ENCODE measurements at places on chromosomes 6 and 20.

DNA sequence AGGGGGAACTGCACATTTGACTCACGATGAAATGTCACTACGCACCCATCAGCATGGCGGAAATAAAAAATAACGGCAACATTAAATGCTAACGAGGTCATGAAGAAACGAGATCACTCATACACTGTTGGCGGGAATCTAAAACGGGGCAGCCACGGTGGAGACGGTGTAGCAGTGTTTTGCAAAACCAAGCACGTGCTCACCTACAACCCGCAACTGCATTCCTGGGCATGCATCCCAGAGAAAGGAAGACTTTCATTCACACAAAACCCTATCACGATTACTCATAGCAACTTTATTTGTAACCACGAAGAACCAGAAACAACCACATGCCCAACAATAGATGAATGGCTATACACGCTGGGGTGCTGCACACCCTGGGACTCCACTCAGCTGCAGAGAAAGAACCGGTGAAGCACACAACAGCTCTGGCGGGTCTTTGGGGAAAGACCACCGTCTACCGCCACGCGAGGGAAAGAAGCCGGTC is 77.0 kb downstream of the YTHDF1 start:
- DNase-seq, result no peak

DNA sequence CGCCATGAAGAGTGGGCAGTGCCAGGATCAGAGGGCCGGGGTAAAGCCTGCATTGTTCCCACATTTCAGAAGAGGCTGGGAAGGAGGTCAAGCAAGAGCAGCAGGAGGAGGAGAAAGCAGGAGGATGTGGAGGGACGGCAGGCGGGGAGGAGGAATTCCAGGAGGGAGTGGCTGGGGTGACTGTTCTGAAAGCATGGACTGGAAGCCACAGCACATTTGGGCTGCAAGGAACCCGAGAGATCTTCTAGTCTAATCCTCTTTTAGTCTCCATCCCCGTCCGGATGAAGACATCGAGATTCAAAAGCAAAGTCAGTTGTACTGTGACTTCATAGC is 76.9 kb downstream of the FAM50B start:
- no peak for DNase-seq

DNA sequence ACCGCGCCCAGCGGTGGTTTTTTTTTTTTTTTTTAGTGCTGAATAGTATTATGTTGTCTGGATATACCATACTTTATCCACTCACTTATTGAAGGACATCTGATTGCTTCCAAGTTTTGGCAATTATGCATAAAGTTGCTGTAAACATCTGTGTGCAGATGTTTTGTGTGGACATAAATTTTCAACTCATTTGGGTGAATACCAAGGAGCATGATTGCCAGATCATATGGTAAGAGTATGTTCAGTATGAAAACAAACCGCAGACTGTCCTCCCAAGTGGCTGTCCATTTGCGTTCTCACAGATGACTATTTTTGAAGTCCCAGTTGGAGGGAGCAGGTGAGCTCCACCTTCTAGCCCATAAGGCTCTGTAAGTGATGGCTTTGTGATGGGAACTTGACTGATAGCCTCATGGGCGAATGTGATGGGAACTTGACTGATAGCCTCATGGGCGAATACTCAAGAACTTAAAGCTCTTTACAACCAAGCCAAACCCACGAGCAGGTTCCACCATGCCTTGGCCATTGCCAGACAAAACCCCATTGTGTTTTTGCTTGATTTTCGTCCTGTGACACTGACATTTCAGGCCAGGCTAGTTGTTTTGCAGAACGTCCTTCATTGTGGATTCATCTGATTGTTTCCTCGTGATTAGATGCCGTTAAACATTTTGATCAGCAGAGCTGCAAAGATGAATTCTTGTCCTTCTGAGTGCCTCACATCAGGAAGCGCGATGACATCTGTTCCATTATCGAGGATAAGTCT is 51.0 kb downstream of the ZBTB2 start:
- no peak for DNase-seq

DNA sequence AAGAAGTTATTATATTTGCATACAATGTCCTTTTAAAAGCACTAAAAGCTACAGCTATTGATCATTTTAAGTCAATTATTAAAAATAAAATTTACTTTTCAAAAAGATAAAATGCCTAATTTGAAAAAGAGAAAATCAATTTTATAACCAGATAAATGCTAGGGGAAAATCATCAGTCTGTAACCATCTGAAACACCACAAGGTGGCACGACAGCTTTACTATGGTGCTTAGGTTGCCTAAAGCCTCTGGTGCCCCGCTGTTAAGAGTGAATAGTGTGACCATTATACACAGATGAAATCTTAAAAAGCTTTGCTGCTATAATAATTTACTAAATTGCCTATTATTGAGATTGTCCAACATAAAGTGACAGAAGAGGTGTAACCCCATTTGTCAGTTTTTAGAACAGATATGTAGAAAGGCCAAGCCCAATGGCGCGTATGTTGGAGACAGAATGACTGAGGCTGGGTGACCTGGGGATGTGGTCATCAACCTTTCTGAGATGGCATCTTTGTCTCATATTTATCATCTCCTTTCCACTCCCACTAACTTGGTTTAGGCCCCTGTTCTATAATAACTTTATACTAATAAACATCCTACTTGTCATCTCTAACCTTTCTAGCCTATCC is 100.8 kb downstream of the MOXD1 start:
- DNase-seq, result peak; percentile 32

DNA sequence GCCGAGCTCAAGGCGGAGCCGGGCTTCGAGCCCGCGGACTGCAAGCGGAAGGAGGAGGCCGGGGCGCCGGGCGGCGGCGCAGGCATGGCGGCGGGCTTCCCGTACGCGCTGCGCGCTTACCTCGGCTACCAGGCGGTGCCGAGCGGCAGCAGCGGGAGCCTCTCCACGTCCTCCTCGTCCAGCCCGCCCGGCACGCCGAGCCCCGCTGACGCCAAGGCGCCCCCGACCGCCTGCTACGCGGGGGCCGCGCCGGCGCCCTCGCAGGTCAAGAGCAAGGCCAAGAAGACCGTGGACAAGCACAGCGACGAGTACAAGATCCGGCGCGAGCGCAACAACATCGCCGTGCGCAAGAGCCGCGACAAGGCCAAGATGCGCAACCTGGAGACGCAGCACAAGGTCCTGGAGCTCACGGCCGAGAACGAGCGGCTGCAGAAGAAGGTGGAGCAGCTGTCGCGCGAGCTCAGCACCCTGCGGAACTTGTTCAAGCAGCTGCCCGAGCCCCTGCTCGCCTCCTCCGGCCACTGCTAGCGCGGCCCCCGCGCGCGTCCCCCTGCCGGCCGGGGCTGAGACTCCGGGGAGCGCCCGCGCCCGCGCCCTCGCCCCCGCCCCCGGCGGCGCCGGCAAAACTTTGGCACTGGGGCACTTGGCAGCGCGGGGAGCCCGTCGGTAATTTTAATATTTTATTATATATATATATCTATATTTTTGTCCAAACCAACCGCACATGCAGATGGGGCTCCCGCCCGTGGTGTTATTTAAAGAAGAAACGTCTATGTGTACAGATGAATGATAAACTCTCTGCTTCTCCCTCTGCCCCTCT is 1.1 kb downstream of the CEBPB start:
- peak; percentile 44 for DNase-seq

- no peak for DNase-seq
Observed at GRCh38 chr6:37047689-37048402, 42.4 kb downstream of the FGD2 start.

GRCh38 chr6:27136077-27136644 is 111.3 kb upstream of the PRSS16 start:
- no peak for DNase-seq

- no peak for DNase-seq
Observed at GRCh38 chr6:4466261-4466660, 309.9 kb upstream of the CDYL start.

DNA sequence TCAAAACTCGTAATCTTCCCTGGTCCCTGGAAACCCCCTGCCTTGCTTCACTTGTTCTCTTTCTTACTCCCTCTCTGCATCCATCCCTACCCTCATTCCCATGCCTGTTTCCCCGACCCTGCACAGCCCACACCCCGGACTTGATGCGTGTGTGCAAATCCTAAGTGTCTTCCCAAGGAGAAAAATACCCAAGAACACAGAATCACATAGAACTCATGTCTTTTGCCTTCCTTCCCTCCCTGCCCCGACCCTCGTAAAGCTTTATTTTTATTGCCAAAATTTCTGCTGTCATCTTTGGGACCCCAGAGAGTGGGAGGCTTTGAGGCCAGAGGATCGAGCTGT is 169.6 kb upstream of the PMEPA1 start:
- DNase-seq, result no peak

DNA sequence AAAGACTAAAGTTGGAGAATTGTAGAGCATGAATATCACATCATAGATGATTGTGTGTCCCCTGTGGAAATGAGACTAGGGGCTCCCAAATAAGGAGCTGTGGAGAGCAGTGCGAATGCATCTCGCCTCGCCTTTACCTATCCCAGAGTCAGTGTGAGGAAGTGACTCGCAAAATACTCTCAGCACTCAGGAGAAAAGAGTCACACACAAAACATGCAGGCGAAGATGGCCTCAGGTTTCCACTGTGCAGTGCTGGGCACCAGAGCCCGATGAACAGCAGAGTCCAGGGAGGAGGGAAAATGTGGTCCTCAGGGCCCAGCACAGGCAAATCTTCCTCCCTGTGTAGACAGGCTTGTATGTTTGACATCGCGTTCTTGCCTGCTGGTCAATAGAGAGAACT is 126.5 kb upstream of the AFDN start:
- DNase-seq, result no peak

DNA sequence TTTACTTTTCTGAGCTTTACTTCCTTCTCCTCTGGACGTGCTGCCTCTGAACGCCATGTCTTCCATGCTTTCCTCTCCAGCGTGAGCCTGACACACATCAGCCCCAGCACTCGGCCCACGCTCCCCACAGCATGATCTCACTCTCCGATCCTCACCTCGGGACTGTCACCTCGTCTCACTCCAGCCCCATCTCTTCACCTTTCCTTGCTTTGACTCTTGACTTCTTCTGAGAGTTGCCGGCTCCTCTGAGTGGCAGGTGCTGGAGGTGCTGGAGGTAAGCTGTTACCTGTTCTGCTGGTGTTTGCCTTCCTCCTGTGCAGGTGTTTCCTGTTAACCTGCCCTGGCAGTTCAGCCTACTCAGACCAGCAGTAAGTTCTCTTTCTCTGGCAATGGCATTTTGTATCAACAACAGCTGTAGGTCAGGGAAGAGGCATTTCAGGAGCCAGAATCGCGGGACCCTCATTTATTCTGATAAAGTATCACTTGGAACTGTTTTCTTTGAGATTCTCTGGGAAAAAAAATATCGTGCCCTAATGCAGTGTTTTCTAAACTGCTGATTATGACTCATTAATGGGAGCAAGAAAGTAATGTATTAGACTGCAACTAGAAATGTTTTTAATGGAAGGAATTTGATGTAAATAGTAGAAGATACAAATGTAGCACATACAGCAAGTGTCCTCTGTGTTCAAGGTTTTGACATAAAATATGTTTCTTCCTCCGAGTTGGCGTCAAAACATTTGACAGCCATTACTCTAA is 106.5 kb downstream of the ARID1B start:
- DNase-seq, result no peak

DNA sequence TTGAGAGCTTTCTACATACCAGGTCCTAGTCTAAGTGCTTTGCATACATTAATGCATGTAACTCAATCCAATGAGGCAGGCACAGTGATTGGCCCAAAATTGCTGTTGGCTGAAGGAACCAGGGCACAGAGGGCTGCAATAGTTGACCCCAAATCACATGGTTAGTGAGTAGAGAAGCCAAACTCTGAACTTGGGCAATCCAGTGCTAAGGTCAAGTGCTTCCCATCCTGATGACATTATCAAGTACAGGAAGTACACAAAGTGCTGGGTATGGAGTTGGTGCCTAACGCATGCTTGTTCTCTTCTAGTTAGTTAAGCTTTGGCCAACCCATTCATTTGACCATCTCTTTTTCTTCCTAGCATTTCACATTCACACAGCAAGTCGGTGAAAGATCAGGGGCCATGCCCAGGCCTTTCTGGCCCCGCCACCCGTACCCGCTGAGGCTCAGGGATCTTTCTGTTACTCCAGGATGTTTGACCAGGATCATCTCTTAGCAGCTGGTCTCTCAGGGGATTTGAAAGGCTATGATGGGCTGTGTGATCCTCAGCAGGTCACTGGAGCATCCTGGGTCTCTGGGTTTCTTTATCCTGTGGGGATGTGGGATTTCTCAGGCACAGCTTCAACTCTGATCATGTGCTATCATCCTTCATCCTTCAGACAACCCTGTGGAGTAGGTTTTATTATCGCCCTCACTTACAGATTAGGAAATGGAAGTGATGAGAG is 7.0 kb downstream of the KCNB1 start:
- no peak for DNase-seq

DNA sequence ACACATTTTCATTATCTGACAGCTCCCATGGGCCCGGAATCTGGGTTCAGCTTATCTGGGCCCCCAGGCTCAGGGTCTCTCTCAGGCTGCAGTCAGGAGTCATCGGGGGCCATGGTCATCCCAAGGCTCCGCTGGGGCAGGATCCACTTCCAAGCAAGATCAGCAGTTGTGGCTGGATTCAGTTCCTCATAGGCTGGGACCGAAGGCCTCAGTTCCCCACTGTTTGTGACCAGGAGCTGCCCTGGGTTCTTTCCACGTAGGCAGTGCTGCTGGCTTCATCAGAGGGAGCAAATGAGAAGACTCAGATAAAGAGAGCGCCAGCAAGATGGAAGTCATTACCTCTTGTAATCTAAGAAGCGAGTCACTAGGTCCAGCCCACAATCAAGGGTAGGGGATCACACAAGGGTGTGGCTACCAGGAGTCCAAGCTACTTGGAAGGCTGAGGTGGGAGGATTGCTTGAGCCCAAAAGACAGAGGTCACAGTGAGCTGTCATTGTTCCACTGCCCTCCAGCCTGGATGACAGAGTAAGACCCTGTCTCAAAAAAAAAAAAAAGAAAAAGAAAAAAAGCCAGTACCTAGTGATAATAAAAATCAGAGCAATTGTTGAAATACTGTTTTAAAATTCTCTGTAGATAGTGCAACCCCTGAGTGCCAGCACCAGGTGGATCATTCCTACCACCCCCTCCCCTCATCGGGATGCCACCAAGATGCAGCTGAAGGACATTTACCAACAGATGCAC is 162.7 kb downstream of the NFATC2 start:
- no peak for DNase-seq

- peak; percentile 57 for DNase-seq
Observed at GRCh38 chr6:100479179-100480035, 14.7 kb upstream of the SIM1 start.

GRCh38 chr6:81051952-81052351 is 700.5 kb downstream of the TENT5A start:
- DNase-seq, result no peak

Data from AML-193 (cell line).